ENCODE measurements at places on chromosomes 7 and 10. TPM values are rescaled to one million over a fixed set of nuclear protein-coding genes. Genes with fewer than 3 reads are reported as not detected.

The SRRM3 gene
- total RNA-seq: 27.4 TPM

The RTKN2 gene
- 0.13 TPM for total RNA-seq

The COX19 gene
- 8.5 TPM for total RNA-seq

The CYP2C19 gene
- total RNA-seq: 0.15 TPM

The IL15RA gene
- 10.9 TPM for total RNA-seq

GRCh38 chr7:55483046-55483445 lies 89.3 kb downstream of the VOPP1 start:
- no peak for DNase-seq

GRCh38 chr7:16178092-16178491 lies 243.2 kb downstream of the CRPPA start:
- DNase-seq: no peak

GRCh38 chr7:148883266-148884048 lies 634 bp downstream of the EZH2 start:
- peak; percentile 49 for DNase-seq

- DNase-seq: no peak
Observed at GRCh38 chr7:137987968-137988367, 13.9 kb downstream of the CREB3L2 start.

GRCh38 chr7:44268671-44269070 lies 56.7 kb downstream of the CAMK2B start:
- DNase-seq: no peak

DNA sequence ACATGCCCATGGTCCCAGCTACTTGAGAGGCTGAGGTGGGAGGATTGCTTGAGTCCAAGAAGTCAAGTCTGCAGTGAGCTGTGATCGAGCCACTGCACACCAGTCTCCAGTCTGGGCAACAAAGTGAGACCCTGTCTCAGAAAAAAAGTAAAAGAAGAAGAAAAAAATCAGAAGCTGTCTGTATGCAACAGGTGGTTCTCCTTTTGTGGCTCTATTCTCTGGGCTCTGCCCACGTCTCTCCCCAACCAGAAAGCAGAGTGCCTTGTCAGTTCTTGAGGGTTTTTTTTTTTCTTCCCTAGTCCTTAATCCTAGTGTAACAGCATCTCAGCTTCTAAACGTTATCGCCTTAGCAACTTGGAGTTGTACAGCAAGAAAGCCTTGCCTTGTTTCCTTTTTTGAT lies 89.5 kb downstream of the PRKCQ start:
- no peak for DNase-seq

- no peak for DNase-seq
Observed at GRCh38 chr7:108810756-108811385, 241.2 kb downstream of the DNAJB9 start.

GRCh38 chr10:114545071-114545470 lies 113.0 kb downstream of the ABLIM1 start:
- no peak for DNase-seq

GRCh38 chr10:124002391-124003069 lies 90.9 kb downstream of the CHST15 start:
- DNase-seq: no peak

GRCh38 chr10:75079436-75080083 lies 31.9 kb upstream of the SAMD8 start:
- DNase-seq: no peak

DNA sequence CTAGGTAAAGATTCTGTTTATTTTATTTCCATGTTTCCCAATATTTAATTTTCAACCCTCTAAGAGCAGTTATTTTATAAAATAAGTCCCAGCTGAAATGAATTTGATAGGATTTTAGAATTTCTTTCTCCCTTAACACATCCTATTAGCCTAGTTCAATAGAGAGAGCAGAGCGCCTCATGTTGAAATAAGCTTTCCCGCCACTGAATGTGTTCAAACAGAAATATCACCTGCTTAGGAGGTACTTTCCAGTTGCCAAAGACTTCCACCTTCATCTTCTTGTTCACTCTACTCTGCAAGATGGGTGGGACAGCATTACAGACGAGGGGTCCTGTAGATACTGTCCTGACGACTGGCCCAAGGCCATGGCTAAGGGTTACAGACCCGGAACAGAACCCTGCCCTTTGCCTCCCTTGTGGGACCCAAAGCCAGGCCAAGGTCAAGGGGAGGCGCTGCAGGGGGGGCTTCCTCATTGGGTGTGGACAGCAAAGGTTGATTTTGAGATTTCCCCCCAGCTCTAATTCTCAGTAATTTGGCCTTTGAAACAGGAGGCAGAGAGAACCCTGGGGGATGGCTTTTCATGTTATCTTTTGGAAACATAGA lies 62.0 kb downstream of the PARP12 start:
- DNase-seq: no peak

- no peak for DNase-seq
Observed at GRCh38 chr7:112383671-112384417, 66.4 kb upstream of the IFRD1 start.

- no peak for DNase-seq
Observed at GRCh38 chr10:11913079-11913641, 90.0 kb downstream of the PROSER2 start.

DNA sequence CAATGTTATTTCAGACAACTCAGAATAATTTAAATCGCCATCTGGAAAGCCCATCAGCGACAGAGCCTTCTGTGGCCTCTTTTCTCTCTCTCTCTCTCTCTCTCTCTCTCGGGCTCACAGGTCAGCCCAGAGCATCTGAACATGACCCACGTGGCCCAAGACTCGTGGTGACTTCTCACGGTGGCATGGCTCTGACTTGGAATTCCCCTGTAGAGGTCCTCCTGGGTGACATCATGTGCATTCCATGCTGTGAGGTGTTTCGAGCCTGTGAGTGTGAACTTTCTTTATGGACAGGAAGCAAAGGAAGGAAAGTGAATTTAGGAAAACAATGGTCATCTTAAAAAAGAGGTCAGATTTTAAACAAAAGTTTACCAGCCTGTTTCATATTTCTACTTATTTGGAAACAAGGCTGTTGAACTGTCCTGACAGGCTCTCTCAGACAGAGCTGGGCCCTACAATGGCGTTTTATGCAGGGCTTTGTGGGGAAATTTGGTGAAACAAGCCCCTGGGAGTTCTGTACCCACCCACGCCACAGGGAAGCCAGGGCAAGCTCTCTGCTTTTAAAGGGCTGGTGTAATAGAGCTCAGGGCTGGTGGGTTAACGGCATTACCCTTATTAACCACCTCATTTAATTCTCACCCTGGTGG lies 359.7 kb upstream of the ZNF32 start:
- DNase-seq: no peak

GRCh38 chr10:45418849-45419675 lies 45.0 kb downstream of the ALOX5 start:
- DNase-seq: peak; percentile 88

DNA sequence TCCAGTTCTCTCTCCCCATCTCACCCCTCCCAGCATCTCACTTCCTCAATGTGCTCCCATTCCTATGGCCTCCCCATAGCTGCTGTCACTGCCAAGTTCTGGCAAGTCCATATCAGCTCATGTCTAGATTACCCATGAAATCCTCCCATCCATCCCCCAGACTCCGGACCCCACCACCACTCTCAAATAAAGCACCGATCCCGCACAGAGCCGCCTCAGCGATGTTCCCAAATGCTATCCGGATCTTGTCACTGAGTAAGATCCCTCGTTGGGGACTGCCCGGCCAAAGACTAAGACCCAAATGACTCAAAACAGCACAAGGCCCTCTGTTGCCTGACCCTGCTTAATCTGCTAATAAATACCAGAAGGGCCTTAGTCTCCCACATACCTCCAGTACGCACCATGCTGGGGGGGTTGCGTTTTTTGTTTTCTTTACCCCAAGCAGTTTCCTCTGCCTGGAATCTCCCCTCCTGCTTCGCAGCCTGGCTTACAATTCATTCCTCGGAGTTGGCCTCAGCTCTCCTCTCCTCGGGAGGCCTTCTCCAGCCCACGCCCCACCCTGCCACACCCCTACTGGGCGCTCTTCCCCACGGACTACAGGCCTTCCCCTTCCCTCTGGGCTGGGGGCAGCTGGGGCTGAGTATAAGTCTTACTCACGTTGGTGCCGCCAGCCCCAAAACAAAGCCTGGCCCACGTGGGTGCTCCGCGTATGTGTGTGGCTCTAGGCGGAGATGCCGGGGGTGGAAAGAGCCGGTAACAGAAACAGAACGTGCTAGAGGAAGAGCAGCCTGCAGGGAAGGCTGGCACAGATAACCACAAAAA lies 1.8 kb upstream of the DUSP5 start:
- peak; percentile 69 for DNase-seq

DNA sequence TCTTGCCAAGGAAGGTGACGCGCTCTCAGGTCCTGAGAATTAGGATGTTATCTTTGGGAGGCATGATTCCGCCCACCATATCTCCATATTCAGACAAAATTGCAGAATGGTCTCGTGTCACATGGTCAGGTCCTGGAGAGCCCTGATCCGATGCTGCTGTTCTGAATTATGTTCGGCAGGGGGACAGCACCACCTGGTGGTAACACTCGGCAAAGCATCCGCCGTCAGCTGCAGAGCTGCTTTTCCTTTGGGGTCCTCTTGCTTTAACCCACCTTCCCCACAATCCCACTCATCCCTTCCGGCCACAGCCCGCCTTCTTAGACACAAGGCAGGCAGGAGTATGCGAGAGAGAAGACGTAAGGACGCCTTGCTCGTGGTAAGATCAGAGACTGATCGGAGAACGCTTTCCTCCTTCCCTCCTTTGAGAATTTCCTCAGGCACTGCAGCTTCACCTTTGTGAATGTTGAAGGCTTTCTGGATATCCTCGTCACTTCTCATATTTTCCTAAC lies 327.8 kb upstream of the C7orf33 start:
- peak; percentile 59 for DNase-seq

- no peak for DNase-seq
Observed at GRCh38 chr10:72772031-72772430, 80.1 kb downstream of the MCU start.

DNA sequence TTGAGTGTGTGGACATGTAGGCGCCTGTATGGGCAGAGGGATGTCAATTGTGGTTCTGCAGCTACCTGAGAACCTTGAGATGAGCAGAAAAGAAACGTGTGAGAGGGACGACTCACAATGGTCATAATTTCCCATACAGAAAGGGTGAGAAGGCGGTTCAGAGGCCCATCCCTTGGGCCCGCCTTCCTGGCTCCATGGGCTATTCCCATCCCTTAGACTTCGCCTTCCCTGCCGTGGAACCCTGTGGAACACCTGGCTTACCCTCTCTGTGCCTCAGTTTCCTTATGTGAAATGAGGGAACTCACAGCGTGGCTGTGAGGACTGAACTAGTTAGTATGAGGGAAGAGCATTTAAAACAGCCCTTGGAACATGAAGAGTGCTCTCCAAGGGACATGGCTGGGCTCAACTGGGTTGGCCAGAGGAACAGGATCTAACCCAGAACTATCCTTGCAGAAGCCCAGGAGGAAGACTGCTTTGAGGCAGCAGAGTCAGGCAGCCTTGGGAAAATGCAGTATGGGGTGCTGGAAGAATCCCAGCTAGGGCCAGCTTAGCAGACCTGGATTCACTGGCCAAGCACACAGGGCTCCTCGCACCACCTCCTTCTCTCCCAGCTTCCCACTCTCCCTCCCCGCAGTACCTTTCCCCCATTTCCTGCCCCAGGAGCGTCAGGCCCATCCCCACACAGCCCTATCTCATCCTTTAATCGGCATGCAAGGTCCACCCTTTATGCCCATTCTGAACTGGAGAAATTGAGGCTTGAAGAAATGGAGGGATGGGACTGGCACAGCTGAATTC lies 11.1 kb upstream of the ZMIZ1 start:
- no peak for DNase-seq

DNA sequence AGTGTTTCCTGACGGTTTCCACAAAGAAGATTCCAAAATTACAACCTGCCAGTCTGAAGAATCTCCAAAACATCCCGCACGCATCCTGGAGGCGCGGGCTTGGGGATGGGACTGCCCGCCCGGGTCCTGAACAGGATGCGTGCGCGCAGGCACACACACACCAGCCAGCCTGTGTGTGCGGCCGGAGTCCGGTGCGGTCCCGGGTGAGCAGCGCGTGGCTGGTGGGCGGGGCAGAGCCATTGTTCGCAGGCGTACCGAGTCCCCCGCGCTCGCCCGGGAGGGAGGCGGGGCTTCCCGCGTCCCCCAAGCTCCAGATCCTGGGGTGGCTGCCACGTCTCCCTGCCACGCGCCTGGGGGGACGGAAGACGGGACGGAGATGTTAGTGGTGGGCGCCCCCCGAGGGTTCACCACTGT lies 675 bp upstream of the SCD start:
- peak; percentile 78 for DNase-seq

- DNase-seq: no peak
Observed at GRCh38 chr7:66167773-66168387, 37.3 kb upstream of the TPST1 start.

DNA sequence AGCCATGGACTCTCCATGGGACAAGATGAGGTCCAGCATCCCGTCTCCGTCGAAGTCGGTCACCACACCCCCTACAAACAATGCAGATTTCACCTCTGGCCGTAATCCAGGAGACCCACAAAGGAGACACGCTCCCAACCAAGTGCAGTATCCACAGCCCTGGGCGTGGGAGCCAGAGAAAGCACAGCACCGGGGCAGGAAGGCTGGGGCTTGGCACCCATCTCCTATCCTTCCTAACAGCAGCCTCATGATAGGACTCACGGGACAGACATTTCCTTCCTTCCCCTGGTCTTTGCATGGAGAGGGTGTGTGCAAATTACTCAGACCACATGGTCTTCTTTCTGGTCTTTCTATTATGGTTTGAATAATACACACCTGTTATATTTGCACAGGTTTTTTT lies 46.3 kb downstream of the GOLGA7B start:
- peak; percentile 77 for DNase-seq

DNA sequence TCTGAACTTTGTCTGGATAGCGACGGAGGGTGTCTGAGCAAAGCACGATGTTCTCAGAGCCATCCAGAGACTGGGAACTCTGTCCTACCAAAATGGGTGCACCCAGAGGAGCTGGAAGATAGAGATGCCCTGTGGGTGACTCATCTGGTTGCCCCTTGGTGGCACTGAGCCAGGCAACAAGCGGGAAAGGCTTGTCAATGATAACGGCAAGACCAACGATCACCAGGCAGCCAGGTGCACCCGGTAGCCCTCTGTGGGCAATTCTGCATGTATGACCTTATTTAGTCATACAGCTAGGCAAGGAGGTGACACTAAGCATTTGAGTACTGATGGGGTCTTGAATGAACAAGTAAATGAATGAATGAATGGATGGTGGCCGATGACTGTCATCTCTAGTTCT lies 2.8 kb upstream of the ELN start:
- DNase-seq: no peak

GRCh38 chr7:11213266-11213665 lies 239.6 kb downstream of the PHF14 start:
- no peak for DNase-seq

DNA sequence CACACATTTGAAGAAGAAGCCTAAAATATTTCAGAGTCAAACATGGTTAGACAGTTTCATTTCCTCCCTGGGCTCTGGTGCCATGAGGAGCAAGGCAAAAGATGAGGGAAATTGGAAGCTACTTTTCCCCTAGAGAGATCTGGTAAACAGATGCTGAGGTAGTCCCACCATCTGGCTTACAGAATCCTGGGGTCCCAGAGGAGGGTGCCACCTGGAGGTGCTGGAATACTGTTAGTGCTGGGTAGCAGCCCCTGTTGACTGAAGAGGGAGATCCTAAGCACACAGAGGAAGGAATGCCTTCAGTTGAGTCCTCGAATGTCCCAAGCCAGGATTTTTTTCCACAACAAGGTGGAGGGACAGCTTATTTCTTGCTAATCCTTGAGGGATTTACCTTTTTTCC lies 160.1 kb downstream of the FZD1 start:
- no peak for DNase-seq

Measured in left cardiac atrium (tissue), 4 donors.